ENCODE measurements at places on chromosomes 12 and 14.

- no peak for DNase-seq
These were observed 42.0 kb downstream of the PPP1R36 start for GRCh38 chr14:64591809-64592208.

DNA sequence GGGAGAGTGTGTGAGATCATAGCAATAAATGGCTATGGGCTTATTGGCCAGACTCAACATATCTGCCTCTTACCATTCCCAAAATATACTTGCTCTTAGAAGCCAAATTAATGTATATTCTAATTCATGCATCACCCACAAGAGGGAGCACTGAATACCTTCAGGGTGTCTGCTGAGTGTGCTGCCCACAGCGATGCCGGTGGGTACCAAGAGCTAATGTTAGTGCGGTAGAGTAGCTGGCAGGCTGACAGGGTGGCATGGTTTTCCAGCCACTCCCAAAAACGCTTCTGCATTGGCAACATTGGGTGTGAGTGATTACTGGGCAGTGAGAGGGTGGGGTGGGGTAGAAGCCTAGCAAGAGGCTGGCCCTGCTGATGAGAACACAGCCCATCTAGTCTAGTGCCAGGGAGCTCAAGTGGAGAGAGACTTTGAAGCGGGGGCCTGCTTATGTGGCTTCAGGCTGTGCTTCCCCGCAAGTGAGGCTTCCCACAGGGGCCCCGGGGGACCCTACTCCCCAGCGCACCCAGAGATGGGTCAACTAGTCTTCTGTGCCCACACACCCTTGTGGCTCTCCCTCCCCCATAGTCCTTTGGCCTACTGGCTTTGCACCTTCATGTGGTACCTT, 9.2 kb upstream of the PLEKHD1 start:
- no peak for DNase-seq

DNA sequence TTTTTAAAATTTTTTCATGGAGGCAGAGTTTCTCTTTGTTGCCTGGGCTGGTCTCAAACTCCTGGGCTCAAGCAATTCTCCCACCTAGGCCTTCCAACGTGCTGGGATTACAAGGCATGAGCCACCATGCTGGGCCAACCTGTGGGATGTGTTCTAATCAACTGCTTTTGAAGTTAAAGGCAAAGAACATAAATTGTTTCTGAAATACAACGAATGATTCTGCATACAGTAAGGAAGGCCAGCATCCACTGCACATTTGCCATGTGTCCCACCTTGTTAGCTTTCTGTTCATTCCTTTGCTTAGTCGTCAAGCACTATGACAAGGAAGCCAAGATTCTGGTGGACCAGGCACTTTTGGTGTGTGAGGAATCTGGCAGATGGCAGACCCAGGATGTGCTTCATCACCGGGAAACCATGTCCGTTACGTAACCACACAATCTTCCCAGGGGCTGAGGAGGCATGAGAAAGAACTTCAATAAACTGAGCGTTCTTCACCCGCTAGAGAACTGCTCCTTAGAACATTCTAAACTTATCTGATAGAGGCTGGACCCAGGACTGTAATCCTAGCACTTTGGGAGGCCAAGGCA, 24.5 kb downstream of the MOK start:
- DNase-seq = no peak

GRCh38 chr14:22334275-22334577, 254.8 kb downstream of the DAD1 start:
- no peak for DNase-seq

- DNase-seq = no peak
These were observed 90.0 kb downstream of the MDGA2 start for GRCh38 chr14:47585447-47585846.

GRCh38 chr12:19165451-19165850, 35.9 kb downstream of the PLEKHA5 start:
- no peak for DNase-seq

- DNase-seq = no peak
These were observed 75.0 kb downstream of the HMGA2 start for GRCh38 chr12:65899241-65899640.

DNA sequence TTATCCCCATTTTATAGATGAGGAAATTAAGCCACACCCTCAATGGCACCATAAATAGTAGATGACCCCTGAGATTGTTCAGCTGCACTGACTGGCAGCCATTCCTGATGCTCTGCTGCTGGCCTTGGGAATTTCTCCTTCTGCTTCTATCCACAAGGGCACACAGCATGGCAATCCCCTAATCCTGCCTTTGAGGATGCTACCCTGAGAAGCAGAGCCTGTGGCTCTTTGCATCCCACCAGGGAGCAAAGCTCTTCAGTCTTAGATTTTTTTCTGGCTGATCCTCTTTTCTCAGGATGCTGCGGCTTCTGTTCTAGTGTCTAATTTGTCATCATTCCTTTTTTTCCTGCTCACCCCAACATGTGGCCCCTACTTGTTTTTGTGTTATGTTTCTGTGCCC, 114.8 kb downstream of the TMX1 start:
- DNase-seq = no peak

DNA sequence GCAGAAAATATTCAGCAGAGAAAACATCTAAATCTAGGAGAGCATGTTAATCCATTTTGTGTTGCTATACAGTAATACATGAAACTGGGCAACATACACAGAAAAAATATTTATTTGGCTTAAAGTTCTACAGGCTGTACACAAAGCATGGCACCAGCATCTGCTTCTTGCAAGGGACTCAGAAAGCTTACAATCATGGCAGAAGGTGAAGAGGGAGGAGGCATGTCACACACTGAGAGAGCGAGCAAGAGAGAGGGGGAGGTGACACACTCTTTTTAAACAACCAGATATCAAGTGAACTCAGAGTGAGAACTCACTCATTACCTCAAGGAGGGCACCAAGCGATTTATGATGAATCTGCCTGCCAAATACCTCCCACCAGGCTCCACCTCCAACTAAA, 94.2 kb upstream of the CNOT2 start:
- no peak for DNase-seq

DNA sequence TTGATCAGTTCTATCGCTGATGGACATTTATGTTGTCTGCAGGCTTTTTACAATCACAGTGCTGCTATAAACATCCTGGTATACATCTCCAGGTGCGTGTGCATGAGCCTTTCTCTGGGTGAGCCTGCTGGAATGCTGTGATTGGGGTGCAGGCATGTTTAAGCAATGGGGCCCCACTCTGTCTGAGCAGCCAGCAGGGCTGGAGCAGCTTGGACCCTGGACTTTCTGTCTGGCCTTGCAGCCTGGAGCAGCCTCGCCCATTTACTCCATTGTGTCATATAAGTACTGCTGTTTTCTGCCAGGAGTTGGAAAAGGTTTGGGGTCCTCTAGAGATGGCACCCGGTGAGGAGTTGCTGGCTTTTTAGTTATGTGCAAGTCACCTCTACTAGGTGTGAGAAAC, 199.0 kb downstream of the KIF26A start:
- no peak for DNase-seq

- peak; percentile 12 for DNase-seq
These were observed 508 bp upstream of the KCNH5 start for GRCh38 chr14:63045612-63046320.

DNA sequence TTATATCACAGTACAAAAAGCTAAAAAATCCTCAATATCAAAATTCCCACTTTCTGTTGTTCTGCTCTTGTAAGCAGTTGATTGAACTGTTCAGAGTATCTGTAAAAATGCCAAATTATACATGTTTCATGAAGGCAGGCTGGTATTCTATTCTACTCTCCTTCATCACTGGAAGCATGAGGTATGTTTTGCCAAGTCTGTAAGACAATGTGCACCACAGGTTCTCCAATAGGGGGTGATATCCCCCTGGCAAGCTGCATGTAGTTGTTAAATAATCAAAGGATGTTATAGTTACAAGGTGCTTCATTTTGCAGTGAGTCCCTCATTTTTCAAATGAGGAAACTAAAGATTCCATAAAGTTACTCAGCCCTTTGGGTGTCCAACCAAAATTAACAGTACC, 15.1 kb upstream of the NEK9 start:
- DNase-seq = no peak

DNA sequence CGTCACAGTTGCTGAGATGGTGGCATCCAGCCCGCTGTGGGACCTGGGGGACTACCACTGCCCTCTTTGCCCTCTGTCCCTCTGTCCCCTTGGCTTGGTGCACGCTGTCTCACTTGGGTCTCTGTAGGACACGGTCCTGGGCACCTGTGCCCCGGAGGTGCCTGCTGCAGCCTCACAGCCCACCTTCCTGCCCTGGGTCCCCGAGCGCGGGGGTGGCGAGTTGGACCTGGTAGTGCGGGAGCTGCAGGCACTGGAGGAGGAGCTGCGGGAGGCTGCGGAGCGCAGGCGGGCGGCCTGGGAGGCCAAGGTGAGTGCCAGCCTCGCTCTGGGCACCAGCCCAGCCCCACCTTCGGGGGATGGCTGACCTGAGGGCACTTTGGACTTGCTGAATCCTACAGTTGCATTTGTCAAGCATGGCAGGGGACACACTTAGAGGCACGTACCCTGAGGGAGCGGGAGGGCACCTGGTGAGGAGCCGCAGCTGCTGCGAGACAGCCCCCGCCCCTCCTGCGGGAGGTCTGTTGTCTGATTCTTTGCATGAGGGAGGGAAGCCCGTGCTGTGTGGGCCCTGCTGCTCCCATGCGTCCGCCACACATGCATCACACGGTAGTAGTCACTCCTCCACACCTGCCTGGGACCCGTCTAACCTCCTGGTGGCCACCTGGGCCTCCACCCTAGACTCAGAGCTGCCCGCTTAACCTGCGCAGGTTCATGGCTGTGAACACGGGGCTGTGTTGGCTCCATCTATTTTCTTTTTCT, 6.8 kb downstream of the TEDC1 start:
- no peak for DNase-seq

DNA sequence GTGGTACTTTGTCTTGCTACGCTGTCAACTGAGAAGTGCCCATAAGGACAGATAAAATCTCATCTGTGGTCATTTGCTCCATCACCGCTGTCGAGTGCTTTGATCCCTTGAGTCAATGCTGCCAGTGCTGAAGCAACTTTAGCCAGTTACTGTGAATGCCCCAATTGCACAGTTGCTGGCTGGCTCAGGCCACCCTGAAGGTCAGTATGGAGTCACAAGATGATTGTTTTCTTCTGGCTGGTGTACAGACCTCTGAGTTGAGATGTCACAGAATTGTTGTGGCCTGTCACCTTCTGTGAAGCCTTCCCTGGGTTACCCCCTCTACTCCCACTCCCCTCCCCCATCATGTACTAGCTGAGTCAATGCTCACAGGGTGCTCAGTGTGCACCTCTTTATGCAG, 92.9 kb downstream of the PELI2 start:
- no peak for DNase-seq

DNA sequence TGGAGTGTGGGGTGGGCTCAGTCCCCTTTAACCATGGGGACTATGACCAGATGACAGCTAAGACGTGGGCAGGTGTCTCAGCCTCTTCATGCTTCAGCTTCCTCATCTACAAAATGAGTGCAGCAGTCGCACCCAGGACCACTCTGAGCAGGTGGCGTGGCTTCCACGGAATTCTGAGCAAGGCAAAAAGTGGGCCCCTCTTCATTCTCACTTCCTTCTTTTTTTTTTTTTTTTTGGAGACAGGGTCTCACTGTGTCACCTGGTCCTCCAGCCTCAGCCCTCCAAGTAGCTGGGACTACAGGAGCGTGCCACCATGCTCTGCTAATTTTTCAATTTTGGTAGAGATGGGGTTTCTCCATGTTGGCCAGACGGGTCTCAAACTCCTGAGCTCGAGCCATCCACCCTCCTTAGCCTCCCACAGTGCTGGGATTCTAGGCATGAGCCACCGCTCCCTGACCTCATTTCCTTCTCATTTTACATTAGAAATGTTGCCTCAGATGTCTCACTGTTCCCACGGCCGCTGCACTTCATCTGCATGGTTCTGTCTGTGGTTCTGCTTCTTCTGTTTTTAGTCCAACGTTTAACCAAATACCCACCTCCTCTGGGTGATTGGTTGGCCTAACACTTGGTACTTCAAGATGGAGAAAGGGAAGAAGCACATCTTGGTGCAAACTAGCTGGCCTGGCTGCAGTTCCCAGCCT, 41.3 kb upstream of the BCL7A start:
- DNase-seq = no peak

DNA sequence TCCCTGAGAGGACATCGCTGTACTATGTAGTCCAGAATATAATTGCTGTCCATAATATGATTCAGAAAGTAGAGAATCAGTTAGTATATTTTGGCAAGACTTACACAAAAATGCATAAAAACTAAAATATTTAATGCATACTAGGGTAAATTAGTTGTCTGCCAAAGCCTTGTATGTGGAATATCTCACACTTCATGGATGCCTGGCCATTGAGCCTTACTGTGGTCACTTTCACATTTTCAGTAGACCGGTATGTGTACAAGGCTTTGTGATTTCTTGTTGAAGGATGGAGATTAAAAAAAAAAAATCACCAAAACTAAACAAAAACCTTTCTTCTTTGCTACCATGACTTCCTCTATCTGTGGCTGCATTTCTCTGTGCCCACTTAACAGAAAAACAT, 197.3 kb upstream of the DDHD1 start:
- DNase-seq = no peak

DNA sequence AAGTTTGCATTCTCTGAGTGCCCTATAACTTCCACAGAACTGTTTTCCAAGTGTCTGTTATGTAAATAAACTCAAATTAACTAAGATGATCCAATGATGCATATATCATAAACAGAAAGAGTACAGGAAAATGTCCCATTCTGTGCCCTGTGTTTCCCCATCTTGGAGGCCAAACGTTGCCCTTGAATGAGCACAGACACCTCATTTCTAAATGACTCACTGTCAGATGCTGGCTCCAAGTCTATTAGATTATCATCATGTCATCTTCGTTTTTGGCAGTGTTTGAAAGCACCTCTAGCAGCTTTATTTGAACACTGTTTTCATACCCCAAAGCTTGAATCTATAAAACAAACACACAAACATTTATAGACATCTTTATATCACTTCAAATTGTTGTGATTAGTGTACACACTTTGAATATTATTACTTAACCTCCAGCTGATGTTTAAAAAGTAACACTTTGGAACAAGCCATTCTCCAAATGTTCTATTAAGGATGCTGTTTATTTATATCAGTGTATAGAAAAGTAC, 424.2 kb downstream of the NOVA1 start:
- DNase-seq = no peak

GRCh38 chr12:70985850-70986249, 65.3 kb upstream of the PTPRR start:
- DNase-seq = no peak

DNA sequence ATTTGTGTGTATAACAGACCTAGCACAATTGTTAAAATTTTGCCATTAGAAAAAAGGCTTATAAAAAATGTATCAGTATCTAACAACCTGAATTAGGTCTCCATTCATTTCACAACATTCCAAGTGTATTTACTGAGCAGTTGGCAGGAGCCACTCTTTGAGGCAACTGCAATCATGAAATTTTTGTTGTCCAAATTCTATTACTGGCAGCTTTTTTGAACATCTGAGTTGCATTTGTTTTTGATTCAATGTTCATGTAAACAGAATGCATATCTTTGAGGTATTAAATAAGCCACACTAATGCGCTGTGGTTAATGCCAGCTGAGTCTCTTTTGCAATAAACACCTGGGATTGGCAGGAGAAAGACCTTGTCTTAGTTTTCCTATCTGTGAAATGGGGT, 8.7 kb downstream of the KITLG start:
- DNase-seq = no peak

- no peak for DNase-seq
These were observed 149.4 kb upstream of the PLEKHG7 start for GRCh38 chr12:92553389-92553788.
